NCI-H1048 (cell line): ENCODE measurements at places on chromosomes 16 and 17.
A peak's percentile ranks its signal among the peaks of the same experiment; 100 is the strongest.

- no peak for DNase-seq
These were observed 147.1 kb downstream of the CHD9 start for GRCh38 chr16:53201900-53202299.

- DNase-seq = no peak
These were observed 43.4 kb upstream of the PRSS54 start for GRCh38 chr16:58338205-58338604.

GRCh38 chr16:56607109-56607618 is 1.2 kb upstream of the MT2A start:
- no peak for DNase-seq

GRCh38 chr17:78774956-78775571 is 7.0 kb downstream of the CYTH1 start:
- no peak for DNase-seq

- no peak for DNase-seq
These were observed 67.9 kb downstream of the N4BP1 start for GRCh38 chr16:48542020-48542473.

GRCh38 chr17:55774846-55775271 is 24.0 kb downstream of the PCTP start:
- no peak for DNase-seq

- no peak for DNase-seq
These were observed 43.4 kb upstream of the GSE1 start for GRCh38 chr16:85569615-85570212.

DNA sequence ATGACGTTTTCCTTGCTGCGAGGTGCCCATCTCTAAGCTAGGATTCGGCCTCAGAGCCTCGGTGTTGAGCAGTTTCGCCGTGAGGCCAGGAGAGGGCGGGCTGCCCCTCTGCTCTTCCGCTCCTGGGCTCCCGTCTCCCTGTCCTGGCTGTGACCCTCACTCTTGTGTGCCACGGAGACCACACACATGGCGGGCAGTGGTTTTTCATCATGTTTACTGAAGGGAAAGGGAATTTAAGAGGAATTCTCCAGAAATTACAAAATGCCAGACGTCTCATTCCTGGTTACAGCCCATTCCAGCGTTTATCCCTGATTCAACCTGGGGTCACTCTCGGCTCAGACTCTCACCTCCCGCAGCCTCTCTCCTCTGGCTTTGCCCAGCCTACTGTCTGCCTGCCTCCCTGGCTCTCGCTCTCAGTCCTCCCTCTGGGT is 96.8 kb upstream of the ELAC2 start:
- no peak for DNase-seq

GRCh38 chr17:67038861-67039365 is 5.4 kb upstream of the CACNG1 start:
- no peak for DNase-seq

DNA sequence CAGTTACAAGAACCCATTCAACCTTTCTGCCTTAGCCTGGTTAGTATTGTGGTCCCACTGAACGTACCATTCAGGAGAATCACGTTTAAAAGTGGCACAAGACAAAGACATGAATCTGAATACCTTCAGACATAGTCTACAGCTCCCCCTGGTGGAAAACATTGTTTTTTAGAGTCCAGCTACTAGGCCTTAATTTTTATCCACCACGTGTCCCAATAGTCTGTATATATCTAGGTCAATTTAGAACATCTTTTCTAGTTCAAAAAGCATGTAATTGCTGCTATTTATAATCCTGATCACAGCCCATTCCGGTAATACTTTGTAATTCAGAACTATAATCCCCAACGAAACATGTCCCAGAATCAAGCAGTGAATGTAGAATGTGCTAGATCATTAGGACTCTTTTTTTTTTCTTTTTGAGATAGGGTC is 13.7 kb upstream of the GUCY2D start:
- peak; percentile 62 for DNase-seq

- DNase-seq = no peak
These were observed 7.8 kb upstream of the RNF213 start for GRCh38 chr17:80252871-80253270.

DNA sequence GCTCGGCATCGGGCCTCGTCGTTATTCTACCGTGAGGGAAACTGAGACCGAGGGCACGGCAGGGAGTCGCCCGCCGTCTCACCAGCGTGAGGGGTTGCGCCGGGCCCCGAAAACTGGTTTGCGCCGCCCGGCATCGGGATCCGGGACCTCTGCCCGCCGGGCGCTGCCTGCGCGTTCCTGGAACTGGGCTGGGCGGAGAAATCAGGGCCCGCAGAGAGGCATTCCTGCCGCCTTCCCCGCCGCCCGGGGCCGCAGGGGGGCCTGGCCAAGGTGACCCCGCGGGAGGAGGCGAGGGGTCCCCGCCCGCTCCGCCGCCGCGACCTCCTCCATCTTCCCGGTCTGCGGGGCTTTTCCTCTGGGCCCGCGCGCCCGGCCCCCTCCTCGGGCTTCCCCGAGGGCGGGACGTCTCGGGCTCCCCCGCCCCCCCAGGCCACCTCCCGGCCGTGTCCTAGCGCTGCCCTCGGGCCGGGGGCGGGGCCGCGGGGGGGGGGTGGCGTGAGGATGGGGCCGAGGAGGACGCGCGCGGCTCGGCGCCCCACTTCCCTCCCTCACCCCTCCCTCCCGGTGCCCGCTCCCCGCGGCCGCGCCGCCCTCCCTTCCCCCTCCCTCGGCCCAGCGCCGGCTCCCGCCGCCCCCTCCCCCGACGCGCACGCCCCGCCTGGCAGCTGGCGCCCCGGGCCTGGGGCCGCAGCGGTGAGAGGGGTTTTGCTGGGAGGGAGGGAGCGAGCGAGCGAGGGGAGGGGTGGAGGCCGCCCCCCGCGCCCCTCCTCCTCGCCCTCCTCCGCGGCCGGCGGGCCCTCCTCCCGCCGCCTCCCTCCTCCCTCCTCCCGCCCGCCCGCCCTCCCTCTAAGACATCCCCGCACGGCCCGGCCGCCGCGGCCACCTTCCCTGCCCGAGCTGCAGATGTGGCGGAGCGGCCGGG is at the start of gene GLIS2:
Gene GLIS2 (plus strand): TSS at position 882 of the 922 bp plus-strand sequence. CDS start 16,214 bp downstream, outside the sequence.
- no peak for DNase-seq

- DNase-seq = no peak
These were observed 4.9 kb downstream of the FBXO39 start for GRCh38 chr17:6780886-6781285.

DNA sequence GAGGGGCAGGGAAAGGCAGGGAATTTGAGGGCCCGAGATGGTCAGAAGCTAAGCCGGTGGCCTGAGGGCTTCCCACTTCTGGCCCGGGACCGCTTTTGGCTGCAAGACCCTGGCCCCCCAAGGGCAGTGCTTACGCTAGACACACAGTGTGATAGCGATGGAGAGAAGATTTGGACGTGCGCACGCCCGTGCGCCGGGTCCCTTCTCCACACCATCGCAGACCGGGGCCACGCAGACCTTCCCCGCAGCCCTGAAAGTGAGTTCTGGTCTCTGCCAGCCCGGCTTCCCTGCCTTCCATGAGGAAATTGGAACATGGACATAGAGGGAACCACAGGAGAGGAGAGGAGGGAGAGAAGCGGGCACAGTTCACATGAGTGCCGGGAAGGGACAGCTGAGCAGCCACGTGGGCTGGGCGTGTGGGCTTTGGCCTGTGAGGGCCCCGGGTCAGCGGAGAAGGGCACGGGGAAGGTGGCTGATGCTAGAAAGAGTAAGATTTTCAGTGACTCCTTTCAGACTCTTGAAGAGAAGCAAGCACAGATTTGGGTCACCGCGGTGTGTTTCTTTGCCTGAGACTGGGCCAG is 23.8 kb downstream of the ZFPM1 start:
- DNase-seq = no peak

- DNase-seq = no peak
These were observed 16.8 kb downstream of the AXIN2 start for GRCh38 chr17:65544672-65545071.

DNA sequence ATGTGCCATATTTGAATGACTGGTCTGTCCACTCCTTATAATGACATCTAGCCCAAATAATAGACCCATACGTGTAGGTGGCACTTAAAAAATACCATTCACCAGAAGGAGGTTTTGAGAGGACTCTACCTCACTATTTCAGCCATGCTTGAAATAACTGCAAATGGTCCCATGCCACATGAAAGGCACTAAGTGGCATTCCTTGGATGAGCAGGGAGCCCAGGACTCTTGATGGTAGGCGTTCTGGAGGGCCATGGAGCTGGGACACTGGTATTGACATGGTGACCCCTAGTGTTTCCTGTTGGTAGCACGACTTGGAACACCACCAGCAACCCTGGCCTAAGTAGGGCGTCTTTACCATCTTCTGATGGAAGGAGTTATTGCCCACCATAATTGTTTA is 148.7 kb upstream of the ZFHX3 start:
- DNase-seq = no peak

DNA sequence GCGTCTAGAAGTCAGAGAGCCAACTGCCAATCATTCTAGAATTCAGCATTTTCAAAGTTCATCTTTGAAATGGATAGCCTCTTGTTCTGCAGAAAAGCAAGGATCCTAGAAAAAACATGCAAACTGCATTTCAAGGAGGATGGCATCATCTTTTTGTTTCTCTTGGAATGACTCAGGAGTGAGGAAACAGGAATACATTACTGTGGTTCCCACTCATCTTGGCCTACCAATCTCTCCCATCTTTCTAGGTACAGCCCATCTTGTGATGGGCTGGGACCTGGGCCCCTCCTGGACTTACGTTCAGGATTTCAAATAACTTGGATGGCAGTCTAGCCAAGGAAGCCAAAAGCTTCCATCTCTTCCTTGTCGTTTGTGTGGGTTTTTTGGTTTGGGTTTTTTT is 363.4 kb downstream of the CDH13 start:
- no peak for DNase-seq

DNA sequence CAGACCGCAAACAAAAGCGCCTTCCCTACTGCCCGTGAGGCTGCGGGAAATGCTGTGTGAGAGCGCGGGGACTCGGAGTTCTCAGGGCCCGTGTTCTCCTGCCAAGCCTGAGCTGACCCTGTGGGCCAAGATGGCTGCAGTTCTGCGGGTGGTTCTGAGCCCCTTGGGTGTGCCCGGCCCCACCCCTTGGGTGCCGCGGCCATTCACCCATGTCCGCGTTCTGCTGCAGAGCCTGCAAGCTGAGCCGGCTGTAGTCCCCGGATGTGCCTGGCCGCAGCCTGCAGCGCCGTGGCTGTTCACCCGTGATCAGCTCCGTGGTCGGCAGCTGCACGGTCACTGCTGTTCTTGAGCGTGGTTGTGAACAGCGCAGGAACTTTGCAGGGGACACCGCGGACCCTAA is 20.0 kb downstream of the ACSF3 start:
- DNase-seq = no peak

GRCh38 chr16:81995651-81996050 is 15.6 kb downstream of the SDR42E1 start:
- no peak for DNase-seq
